ENCODE measurements at places on chromosomes 3 and 15.

DNA sequence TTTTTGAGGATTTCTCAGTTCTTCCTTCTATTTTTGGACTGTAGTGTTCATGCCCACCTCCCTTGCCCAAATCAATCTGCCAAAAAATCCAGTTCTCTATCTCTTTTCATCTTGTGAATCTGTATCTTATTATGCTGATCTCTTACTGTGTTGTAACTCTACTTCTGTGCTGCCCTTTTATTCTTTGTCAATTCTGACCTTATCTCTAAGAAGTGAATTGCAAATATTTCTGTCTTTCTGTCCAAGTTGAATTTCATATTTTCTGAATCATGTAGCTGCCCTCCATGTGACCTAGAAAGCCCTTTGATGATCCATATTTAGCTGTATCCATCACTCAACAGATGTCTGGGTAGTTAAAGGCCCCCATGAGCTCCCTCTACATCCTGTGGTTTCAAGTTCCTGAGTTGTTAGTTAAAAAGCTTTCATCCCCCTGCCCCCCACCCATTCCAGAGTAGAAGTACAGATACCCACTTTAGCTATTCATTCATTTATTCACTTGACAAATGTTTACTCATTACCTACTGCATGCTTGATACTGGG lies 33.6 kb upstream of the ETV5 start:
- no peak for DNase-seq

- no peak for DNase-seq
Observed at GRCh38 chr3:105553851-105554250, 187.1 kb downstream of the ALCAM start.

- DNase-seq = no peak
Observed at GRCh38 chr15:90063770-90064247, 38.5 kb downstream of the IDH2 start.

- no peak for DNase-seq
Observed at GRCh38 chr3:52218454-52218853, 7.0 kb downstream of the TLR9 start.

DNA sequence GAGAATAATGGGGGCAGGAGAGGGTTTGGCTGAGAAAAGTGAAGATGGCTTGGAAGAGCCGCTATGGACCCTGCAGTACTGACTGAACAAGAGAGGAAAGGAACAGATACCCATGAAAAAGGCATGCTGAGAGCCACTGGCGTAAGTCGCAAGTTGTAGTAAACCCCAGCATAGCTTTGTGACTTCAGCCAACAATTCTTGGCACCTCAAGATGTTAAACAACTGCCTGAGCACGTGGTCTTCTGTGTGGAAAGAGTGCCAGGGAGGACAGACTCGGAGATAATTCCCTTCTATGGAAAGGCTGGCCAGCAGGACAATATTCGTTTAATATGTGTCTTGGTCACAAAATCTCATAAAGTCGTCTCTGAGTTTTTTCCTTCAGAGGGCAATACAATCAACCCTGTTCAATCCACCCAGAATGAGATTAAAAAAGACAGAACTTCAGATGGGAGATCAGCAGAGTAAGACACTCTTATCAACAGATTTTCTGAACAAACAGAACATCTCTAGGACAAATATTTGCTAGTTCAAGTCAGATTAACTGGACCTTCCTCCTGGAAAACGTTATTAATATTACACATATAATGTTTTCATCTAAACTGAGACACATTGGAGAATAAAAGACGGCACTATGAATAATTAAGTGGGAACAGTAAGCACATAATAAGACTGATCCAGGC lies 49.2 kb downstream of the NEK10 start:
- DNase-seq = no peak

DNA sequence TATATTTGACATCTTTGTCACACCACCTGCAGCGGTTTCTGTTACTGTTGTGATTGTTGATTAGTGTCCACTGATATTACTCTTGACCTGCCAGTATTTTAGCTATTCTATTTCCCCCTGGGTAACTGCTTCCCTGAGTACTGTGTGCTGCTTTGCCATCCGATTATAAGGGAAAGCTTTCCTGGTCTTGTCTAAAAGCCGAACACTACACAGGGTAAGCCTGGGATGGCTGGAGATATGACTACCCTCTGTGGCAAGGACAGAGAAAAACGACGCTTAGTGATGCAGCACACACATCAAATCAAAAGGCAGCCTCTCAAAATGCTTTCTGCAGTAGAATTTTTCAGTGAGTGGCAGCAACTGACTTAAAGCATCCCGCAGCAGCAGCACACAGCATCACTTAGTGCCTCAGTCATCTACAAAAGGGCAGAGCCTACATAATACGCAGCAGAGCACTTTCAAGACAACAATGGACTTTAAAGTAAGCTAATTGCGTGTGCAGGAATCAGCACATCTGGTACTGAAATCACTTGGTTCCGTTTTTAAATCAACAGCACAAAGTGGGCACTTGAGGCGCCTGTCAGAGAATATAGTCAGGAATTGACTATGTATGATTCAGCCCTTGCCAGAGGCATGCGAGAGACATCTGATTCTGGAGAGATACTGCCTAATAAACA lies 656.3 kb upstream of the TGFBR2 start:
- no peak for DNase-seq

DNA sequence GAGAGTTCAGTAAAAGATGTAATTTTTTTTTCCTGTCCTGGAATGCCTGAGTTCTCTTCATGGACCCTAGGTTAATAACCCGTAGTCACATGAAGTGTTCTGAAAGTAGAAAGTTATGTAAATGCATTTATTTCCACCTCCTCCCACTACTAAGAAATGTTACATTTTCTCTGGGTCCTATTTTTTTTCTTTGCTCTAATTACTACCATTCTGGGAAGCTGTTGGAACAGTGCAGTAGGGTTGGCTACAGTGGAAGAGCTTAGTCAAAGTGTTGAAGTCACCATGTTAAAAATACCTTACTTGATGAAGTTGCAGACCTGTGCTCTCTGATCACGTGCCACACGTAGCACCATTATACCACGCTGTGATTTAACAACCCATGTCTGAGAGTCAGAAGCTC lies 153.8 kb upstream of the TSC22D2 start:
- no peak for DNase-seq

GRCh38 chr3:23877329-23877980 lies 39.3 kb downstream of the NKIRAS1 start:
- no peak for DNase-seq

All from activated CD4-positive, alpha-beta T cell treated with anti-CD3 and anti-CD28 coated beads for 24 hours (primary cell).